ENCODE measurements at places on chromosomes 3 and 15.

DNA sequence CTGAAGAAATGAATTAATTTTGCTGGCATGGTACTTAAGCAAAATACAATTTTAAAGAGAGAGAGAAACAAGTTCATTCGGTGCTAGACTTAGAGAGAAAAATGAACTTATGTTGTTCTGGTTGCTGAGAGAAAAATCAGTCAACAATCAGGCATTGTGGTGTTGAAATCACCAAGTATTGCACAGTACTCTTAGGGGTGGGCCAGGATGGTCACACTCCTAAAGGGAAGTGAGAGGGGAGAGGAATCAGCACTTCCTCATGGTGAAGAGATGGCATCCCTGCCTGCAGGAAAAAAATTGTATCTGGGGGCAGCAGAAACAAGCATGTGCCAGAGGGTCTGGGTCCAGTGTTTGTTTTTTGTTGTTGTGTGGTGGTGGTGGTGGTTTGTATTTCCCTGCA, 7.0 kb upstream of the DMXL2 start:
- no peak for DNase-seq

- DNase-seq = no peak
These were observed 87.7 kb downstream of the KCNAB1 start for GRCh38 chr3:156207802-156208685.

- DNase-seq = no peak
These were observed 30.8 kb downstream of the CORO2B start for GRCh38 chr15:68609629-68610028.

DNA sequence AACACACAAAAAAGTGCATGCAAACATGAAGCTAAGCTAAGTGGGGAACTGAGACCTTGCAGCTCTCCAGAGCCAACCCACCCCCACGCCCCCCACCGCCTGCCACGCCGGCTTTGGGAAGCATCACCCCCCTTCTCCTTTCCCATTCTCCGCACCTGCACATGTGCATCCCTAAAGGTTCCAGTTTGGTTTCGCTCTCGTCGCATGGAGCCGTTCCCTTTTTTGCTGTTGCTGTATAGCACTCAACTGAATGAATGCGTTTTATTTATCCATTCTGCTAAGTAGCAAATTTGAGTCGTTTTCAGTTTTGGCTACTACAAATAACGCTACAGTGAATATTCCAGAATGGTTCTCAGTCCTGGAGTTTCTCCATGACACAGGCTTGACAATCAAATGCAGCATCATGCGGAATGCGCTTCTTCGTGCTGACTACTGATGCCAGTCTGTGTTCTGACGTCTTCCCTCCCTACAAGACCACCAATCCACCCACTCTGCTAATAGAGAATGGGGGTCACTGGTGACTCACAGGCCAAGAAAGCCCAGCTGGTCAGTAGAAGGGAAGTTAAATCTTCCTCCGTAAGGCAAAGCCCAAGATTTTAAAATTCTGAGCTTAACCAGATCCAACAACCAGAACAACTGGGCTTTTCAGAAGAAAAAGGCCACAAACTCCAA, 115.3 kb downstream of the XXYLT1 start:
- no peak for DNase-seq

DNA sequence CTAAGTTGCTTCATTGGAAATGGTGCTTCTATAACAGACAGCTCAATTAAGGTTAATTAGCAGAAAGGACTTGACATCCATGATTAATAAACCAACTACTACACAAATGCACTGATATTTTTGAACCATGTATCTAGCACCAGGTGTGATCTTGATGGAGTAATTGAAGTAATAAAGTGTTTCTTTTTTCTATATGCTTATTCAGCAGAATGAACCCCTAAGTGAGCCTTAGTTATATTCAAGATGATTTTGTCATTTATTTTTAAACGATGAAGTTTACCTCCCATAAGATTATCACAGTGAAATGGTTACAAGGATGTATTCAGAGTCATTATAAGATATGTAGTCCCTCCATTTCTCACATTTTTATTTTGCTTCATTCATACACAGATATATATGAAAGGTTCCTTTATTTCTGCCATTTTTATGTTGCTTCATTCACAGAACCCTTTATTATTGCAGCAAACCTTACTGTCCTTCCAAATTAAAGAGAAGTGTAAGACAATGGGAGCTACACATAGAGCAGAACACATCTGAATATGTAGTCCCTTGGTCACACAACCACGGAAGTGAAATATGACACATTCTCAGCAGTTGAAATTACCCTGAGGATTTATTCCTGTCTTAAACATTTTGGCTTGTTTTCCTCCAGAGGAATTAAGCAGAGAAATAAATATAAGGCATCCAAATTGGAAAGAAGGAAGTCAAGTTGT, 295.0 kb downstream of the RAP2B start:
- no peak for DNase-seq

DNA sequence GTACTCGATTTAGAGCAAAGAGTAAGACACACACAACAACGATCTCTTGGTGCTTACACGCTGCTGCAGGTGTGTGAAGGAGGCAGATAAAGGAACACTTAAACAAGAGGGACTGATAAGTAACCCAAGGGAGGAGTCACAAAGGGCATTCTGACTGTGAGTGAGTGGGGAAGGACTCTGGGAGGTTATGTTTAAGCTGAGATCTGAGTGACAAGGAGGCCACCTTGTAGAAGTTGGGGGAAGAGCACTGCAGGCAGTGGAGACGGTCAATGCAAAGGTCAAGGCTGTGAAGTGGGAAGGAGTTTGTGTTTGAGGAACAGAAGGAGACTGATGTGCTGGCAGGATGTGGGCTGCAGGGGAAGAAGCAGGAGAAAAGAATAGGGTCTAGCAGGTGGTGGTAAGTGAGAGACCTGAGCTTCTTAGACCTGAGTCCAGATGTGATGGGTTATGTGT, 63.1 kb downstream of the LPP start:
- DNase-seq = no peak

DNA sequence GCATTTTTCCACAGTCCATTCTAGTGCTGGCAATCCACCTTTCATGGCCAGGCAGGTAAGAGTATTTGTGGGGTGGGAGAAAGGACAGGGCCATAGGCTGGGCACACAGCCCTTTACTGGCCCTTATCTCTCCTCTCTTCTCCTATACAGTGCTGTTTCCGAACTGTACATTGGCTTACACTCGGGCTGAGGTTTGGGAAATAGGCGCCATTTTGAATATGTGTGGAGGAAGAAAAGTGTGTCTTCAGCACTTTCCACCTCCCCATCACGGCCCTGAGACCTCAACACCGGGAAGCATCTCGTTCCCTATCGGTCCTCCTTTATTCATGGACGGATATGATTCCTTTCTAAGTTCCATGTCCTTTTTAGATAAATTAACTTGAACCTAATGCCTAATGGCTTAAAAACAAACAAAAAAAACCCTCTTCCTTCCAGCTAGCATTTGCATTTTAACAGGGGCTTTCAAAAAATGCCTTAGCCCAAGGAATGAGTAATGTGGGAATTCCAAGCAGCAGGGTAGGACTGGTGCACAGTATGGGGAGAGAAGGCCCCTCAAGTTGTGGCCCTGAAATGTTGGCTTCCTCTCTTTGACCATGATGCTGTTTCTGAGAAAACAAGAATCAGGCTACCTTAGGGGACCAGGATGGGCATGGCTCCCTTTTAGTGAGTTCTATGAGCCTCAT, 24.5 kb downstream of the CD86 start:
- DNase-seq = no peak

- peak; percentile 4 for DNase-seq
These were observed 32.6 kb downstream of the CCNB2 start for GRCh38 chr15:59137566-59137965.

GRCh38 chr15:49964551-49964950, 154.5 kb downstream of the ATP8B4 start:
- no peak for DNase-seq

GRCh38 chr15:77673866-77674265, 41.2 kb upstream of the LINGO1 start:
- no peak for DNase-seq

GRCh38 chr3:196868297-196868661, 559 bp downstream of the SENP5 start:
- DNase-seq = peak; percentile 3

- DNase-seq = no peak
These were observed 2.1 kb downstream of the ANKUB1 start for GRCh38 chr3:149790268-149790667.

DNA sequence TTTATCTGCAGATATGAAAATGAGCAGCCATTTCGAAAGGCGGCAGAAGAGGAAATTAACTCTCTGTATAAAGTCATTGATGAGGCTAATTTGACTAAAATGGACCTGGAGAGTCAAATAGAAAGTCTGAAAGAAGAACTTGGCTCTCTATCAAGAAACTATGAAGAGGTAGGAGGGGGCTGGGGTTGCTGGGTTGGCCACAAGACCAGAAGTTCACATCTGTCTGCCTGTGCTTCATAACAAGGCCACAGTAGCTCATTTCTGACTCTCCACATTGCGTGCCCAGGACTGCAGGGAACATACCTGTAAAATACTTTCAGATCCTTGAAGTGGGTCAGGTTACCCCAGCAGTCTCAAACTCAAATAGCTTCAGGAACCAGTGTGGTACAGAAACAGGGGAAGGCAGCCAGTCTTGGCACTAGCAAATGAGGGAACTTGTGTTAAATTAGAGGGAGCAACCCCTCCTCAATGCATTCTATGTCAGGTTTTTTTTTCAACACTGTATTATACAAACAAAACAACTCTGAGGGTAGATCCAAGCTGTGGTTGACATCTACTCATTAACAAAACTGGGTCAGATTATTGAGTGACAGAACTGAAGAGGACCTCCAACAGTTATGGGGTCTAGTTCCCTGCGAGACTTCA, 48.7 kb downstream of the BFSP2 start:
- DNase-seq = peak; percentile 6

DNA sequence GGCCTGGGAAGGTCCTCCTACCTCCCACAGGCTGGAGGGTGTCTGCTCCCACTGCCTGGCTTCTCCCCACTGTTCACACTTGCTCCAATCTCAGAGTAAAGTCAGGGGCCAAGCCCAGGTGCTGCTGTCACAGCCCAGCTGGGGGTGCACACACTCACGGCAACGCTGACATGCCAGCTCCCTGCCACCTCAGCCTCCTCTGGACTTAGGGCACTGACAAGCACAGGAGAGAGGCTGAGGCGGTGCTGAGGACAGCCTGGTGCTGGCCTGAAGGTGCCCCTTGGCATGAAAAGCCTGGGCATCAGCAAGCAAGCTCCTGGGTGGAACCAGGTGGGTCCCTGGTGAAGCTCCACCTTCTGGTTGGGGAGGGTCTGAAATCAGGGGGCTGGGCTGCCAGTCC, 53.0 kb downstream of the LSAMP start:
- no peak for DNase-seq

- DNase-seq = no peak
These were observed 2.3 kb downstream of the PLXND1 start for GRCh38 chr3:129603991-129604749.

Data from stimulated activated CD8-positive, alpha-beta memory T cell treated with anti-CD3 and anti-CD28 coated beads, Interleukin-2, amount 100 ng/mL, for 48 hours (primary cell).